ENCODE measurements at places on chromosomes 2 and 18. TPM values are rescaled to one million over a fixed set of nuclear protein-coding genes. Genes with fewer than 3 reads are reported as not detected.

DNA sequence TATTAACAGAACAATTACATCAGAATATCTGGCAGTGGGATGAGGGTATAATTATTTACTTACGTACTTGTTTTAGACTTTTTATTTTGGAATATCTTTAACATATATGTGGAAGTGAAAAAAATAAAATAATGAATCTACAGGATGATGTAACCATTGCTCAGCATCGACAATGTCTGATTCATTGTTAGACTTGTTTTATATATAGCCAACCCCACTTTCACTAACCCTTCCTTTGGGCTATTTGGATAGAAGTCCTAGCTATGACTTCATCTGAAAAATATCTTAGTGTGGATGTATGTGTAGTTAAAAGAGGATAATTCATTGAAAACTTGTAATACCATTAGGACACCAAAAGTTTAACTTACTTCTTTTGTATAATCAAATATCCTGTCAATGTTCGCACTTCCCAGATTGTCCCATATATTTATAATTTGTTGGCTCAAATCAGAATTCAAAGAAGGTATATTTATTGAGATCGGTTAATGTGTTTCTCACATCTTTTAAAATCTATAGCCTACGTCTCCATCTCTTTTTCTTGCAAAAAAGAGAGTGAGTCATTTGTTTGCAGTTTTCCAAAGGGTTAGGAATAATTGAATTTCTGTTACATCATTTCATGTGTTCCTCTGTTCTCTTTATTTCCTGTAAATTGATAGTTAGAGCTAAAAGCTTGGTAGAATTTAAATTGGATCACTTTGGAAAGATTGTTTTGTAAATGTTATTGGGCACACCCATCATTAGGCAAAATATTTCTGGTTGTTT, 506.1 kb upstream of the FAM98A start:
- DNase-seq = no peak

DNA sequence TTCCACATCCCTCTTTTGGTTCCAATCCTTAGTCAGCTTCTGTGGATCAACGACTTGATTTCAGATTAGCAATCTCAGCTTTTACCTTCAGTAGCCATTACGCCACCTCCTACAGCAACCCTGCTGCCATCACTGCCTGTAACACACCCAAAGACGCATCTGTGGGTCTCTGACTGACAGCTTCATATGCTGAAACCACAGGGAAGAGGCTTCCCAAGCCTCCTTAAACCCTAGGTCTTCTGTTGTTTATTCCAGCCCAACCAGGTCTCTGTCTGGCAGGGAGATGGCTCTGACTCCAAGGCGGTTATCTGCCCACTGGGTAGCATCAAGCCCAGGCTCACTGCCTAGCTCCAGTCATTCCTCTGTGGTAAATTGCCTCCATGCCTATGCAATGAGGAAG, 28.6 kb upstream of the TRIB2 start:
- DNase-seq = no peak

GRCh38 chr2:106562268-106563186, 75.4 kb downstream of the CD8B2 start:
- DNase-seq = no peak

GRCh38 chr2:103526757-103527156, 764.9 kb downstream of the TMEM182 start:
- no peak for DNase-seq

- DNase-seq = no peak
Measured at GRCh38 chr18:37613253-37613565, 47.6 kb upstream of the CELF4 start.

Gene TBR1
- total RNA-seq = 0.64 TPM

- DNase-seq = no peak
Measured at GRCh38 chr2:186918495-186918894, 69.5 kb upstream of the ZSWIM2 start.

DNA sequence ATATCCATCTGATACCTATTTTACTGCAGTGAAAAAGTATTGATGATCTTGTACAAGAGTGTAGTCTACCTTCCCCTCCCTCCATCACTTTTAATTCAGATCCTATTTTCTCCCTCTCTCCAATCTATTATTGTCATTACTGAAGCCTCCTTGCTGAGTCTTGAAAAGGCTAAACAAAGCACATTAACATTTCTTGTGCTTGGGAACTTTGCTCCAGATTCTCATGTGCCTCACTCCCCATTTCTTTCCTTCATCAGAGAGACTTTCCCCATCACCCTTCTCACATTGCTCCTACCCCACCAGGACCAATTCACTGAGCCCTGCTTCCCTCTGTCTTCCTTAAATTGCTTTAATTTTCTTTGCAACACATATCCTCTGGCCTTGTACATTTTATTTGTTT, 736.2 kb upstream of the GCFC2 start:
- DNase-seq = no peak

DNA sequence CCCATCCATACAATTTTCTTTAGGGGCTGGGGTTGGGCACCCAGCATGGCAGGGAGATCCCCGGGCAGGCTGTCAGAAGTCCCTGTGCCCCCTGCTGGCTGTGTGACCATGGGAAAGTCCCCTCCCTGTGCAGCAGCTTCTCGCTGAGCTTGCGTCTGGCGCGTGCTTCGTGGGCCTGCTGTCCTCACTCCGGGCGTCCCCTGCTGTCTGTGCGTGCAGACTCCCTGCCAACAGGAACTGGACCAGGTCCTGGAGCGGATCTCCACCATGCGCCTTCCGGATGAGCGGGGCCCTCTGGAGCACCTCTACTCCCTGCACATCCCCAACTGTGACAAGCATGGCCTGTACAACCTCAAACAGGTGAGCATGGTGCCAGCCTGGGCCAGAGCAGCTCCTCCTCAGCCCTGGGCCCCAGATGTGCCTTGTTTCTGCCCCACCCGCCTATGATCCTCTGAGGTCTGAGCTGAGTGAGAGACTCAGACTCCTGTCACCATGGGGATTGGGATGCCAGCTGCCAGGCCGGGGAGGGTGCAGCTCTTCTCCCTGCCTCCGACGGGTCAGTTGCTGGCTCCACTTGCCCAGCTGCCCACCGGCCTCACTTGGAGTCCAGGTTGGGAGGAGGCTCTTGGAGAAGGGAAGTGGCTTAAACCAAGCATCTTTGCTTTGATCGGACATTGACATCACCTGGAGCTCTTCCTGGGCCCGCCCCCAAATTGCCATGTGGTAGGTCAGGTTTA, 28.6 kb downstream of the IGFBP2 start:
- no peak for DNase-seq

DNA sequence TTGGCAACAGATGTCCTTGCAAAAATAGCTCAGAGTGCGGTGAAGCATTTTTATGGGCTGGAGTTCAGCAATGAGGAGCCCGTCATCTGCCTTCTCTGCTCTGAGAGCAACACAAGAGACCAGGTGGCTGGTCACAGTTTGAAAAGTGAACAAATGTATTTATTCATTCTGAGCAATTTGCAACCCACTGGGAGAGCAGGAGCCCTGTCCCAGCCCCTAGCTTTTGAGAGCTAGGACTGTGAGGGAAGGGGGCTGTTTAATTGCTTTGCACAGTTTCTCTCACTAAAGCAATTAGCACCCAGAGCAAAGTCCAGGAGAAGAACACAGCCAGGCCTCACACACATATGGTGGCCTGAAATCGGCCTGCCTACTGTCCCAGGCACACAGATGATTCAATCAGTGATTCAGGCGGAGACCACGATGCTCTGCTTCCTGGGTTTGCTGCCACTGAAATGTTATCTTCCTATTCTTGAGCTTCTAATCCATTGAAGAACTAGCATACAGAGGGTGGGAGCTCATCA, 646.1 kb upstream of the ACVR2A start:
- peak; percentile 63 for DNase-seq

All from cerebellum (tissue), 4 donors.